Erythroblast (primary cell): ENCODE measurements at places on chromosomes 5 and 9.

GRCh38 chr5:90410178-90410762, 714 bp upstream of the CETN3 start:
- DNase-seq, result peak; percentile 61

GRCh38 chr9:125008599-125008998, 67.7 kb upstream of the GOLGA1 start:
- DNase-seq, result no peak

GRCh38 chr5:67047160-67047559, 149.4 kb downstream of the CD180 start:
- DNase-seq, result no peak

GRCh38 chr5:58317009-58317408, 142.9 kb downstream of the PLK2 start:
- DNase-seq, result no peak

- no peak for DNase-seq
These were observed 6.8 kb downstream of the TTC39B start for GRCh38 chr9:15300218-15300617.

DNA sequence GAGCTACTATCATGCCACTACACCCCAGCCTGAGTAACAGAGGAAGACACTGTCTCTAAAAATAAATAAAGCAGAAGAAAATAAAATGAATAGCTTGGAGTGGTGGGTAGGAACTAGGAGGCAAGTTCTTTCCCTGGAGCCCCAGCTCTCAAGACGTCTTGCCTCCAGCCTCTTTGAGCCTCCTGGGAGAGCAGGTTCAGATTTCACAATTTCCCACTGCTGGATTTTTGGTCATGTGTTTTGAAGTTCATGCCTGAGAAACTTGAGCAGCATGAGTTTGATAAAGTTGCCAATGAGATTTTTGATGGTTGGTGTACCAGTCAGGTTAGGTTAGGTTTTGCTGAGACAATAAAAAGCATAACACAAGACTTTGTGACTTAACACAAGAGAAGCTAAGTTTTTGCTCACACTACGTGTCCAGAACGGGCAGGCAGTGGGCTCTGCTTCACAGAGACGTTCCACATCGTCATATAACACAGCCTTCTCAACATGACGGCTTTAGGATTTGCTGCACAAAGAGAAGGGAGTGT, 4.1 kb upstream of the CCDC69 start:
- DNase-seq, result no peak

GRCh38 chr9:73577848-73578247, 426.2 kb downstream of the ANXA1 start:
- no peak for DNase-seq

- no peak for DNase-seq
These were observed 38.6 kb upstream of the PITX1 start for GRCh38 chr5:135072387-135073281.

DNA sequence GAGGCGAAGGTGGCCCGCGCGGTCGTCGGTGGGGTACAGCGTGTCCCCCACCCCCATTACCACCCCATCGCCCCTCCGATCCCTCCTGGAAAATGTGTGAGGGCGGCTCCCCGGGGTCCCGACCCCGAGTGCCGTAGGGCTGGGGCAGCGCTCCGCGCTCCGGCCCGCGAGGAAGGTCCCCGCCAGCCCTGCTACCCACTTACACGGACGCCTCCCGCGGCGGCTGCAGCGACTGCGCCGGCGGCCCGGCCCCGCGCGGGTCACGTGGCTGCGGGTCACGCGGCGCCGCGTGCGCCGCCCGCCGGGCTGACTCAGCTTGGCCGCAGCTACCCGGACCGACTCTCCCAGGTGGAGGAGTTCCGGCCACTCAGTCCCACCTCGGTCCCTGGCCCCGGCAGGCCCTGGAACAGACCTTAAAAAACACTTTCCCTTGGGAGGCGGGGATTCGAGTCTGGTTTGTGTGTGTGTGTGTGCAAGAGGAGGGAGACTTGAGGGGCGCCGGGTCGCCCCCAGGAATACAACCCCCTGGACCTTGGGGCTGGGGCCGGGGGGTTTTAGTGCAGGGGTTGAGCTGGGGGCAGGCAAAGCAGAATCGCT, at the start of gene GNPDA1:
Gene GNPDA1, minus strand, starts transcription at position 236 of the 597 bp plus-strand sequence. CDS start 992 bp downstream, outside the sequence.
- DNase-seq, result peak; percentile 92

GRCh38 chr9:78549711-78550110, 252.8 kb downstream of the PSAT1 start:
- DNase-seq, result no peak

GRCh38 chr9:114666851-114667250, 9.2 kb upstream of the TEX53 start:
- DNase-seq, result no peak

DNA sequence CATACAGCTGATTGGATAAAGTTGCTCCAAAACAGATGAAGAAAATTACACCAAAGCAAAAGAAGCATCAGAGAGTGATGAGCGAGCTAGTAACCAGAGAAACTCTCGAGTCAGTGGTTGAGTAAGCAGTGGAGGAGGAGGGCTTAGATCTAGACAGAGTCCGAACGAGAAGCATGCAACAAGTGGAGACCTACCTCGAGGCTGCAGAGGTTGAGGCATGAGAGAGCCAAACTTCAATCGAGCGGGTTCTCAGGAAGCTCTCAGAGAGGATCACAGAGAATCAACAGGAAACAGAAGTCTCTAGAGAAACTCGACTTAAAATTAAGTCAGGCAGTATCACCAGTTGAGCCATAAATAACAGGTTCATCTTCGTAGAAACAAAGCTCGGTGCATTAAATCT, 6.1 kb downstream of the RUSC2 start:
- DNase-seq, result no peak

- no peak for DNase-seq
These were observed 28.3 kb downstream of the PAEP start for GRCh38 chr9:135589596-135590485.

- no peak for DNase-seq
These were observed 153.7 kb upstream of the GPR151 start for GRCh38 chr5:146669656-146670055.
